Hippocampal formation (tissue), 2 donors: ENCODE measurements at places on chromosomes 2 and 18.

- DNase-seq = no peak
Measured at GRCh38 chr2:160575368-160575767, 81.8 kb upstream of the RBMS1 start.

GRCh38 chr2:106516436-106516835 is 29.3 kb downstream of the CD8B2 start:
- no peak for DNase-seq

DNA sequence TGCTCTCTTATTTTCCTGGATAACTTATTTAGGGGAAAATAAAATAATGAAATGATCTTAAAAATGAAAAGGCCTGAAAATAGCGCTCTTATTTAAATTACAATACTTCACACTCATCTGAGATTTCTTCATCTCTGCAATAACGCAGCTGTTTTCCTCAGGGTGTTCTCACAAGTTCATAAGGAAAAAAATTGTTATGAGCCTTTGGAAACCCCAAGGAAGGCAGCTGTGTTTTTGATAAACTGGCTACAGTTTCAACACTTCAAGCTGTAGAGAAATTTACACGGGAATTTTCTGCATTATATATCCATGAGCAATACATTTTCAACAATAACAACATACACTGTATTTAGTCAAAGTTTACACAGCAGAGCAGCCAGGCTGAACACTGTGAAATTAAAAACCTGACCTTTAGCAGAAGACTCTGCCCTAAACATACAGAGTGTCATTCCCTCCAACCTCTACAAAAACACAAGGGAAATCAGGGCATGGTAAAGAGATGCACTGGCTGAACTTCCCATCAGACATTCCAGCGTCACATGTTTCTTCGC is 959.6 kb downstream of the SLC4A3 start:
- DNase-seq = no peak

DNA sequence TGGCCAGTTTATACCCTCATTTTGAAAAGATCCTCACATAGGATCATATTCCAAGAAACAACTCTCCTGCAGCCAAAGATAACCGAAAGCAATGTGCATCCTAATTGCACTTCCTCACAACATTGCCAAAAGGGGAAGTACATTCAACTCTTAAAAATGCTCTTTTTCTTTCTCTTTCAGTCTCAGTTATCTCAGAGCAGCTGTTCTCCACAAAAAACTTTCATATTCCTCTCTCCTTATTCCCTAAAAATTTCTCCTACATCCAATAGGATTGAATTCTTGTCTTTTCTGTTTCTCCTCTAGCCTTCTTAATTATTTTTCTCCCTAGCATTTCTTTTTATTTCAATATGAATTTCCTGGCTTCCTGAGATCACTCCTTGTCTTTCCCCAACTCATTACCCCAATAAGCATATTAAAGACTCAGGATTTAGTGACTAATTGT is 7.4 kb upstream of the VRK2 start:
- DNase-seq = no peak

- no peak for DNase-seq
Measured at GRCh38 chr2:205527801-205528200, 154.5 kb upstream of the NRP2 start.

DNA sequence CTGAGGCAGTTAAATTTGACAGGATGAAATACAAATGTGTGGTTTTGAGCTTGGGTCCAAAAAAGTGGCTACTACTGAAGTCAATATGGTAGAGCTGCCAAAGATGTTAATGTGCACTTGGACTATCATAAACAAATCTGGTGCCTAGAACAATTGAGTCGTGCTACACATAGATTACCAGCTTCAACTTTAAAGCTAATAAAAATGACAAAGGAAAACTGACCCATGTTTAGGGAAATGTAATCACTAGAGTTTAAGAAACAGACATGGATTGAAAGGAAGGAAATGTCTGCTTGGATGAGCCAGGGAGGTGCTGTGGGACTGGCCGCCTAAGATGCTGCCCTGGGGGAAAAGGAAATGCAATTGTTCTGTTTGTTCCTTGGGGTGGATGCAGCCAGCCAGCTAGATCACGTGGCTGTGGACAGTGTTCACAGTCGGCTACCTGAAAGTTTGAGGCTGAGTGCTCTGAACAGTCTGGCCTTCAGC is 36.6 kb downstream of the CYB5A start:
- DNase-seq = no peak

DNA sequence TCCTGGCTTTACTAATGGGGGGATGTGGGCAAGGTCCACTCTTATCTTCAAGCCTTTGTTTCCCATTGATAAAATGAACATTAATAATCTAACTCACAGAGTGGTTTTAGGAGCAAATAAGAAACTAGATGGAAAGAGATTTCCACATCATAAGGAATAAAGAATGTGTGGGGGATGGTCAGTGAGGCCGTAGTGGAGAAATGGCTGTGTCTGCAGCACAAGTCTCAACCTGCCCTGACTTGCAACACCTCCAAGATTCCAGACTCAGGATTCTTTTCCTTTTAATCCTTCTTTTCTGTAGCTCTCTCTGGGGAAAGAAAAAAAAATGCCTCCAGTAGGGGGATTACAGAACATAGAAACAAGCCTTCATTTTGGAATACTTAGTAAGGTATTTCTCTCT is 124.2 kb upstream of the MEX3C start:
- DNase-seq = no peak

DNA sequence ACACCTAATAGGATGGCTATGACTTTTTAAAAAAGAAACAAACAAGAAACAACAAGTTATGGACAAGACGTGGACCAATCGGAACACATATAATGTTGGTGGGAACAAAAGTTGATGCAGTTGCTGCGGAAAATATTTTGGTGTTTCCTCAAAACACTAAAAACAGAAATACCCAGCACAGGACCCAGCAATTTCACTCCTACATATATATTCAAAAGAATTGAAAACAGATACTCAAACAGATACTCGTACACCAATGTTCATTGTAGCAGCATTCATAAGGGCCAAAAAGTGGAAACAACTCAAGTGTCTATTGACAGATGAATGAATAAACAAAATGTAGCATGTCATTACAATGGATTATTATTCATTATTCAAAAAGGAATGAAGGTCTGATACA is 12.1 kb downstream of the CCDC141 start:
- no peak for DNase-seq

DNA sequence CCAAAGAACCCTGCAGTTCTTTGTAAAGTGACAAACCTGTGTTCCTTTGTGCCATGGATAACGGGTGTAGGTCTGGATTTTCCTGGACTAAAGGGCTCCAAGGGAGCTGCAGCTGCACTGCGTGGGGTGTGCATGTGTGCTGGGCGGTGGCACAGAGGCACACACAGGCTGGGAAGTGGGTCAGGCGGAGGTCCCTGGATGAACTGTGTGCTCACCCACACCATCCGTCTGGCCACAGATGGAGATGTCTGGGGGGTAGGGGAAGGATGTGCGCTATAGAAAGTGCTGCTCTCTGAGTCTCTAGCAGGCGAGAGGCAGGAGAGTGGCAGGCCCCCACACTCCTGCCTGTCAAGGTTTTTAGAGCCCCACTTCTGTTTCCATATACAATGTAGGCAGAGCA is 137.2 kb downstream of the LOXHD1 start:
- no peak for DNase-seq

- no peak for DNase-seq
Measured at GRCh38 chr2:109170645-109171044, 41.6 kb downstream of the SH3RF3 start.

DNA sequence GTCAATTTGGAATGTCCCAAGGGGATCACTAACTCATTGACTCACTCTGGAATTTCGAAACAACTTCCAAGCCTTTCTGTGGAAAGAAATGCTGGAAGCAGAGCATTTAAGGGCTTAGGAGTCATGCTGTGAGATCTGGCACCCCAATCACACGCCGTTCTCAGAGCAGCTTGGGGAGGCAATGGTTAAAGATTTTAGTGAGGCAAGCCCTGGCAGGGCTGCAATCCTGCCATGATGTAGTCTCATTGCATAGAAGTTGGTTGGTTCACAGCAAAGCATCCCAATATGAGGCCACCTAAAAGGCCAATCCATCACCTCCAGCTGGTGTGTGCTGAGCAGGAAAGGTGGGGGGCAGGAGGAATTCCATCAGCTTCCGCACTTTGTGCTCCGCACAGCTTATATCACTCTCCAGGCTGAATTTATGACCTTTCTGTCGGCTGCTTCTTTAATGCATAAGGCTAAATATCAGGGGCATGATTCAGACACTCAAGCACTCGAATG is 1043.9 kb upstream of the POU3F3 start:
- DNase-seq = no peak

GRCh38 chr2:215961981-215962380 is 51.4 kb downstream of the MREG start:
- DNase-seq = no peak

- DNase-seq = no peak
Measured at GRCh38 chr2:10329880-10330699, 27.4 kb downstream of the HPCAL1 start.

GRCh38 chr2:216596236-216596979 is 36.8 kb upstream of the IGFBP2 start:
- DNase-seq = no peak

GRCh38 chr2:60735496-60736250 is 20.4 kb upstream of the PAPOLG start:
- no peak for DNase-seq
